ENCODE measurements at places on chromosomes 12 and 14.

DNA sequence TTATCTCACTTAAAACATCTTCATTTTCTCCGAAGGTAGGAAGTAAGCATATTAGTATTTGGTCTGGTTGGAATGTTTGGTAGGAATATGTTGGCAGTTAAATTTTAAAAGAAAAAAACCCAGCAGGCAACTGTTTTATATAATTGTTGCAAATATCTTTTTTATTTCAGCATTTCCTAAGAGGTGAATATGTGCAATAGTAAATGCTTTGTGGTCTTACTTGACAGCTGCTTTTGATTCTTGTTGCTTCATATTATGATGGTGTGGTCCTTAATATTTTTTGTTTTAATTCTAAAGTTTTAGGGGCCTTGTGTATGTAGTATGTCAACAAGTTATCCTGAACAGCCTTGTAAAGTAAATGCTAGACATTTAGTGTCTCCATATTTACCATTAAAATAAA lies 6.3 kb downstream of the TRAFD1 start:
- no peak for DNase-seq

DNA sequence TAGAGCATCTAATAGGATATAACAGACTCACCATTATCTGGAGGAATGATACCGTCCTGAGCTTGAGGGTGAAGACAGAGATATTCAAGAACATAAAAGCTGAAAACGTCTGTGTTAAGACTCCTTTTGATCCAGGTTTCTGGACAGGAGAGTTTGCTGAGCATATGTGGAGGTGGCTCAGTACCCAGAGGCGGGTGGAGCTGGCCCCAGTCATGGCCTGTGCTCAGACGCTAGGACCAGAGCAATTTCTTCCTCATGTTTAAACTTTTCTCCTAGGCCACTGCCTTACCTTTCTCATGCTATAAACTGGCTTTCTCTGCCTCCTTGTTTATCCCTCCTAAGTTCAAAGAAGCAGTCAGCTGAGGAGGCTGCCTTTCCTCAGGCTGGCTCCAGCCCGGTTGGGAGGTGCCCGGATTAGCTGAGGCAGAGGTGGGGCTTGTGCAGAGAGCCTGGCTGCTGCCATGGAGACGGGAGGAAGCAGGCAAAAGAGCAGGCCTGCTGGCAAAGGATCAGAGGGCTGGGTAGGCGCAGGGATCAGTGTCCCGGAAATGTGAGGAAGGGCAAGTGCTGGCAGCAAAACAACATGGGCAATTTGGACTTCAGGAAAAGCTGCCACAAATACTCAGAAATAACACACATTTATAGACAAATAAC lies 13.7 kb downstream of the COA8 start:
- DNase-seq: no peak

DNA sequence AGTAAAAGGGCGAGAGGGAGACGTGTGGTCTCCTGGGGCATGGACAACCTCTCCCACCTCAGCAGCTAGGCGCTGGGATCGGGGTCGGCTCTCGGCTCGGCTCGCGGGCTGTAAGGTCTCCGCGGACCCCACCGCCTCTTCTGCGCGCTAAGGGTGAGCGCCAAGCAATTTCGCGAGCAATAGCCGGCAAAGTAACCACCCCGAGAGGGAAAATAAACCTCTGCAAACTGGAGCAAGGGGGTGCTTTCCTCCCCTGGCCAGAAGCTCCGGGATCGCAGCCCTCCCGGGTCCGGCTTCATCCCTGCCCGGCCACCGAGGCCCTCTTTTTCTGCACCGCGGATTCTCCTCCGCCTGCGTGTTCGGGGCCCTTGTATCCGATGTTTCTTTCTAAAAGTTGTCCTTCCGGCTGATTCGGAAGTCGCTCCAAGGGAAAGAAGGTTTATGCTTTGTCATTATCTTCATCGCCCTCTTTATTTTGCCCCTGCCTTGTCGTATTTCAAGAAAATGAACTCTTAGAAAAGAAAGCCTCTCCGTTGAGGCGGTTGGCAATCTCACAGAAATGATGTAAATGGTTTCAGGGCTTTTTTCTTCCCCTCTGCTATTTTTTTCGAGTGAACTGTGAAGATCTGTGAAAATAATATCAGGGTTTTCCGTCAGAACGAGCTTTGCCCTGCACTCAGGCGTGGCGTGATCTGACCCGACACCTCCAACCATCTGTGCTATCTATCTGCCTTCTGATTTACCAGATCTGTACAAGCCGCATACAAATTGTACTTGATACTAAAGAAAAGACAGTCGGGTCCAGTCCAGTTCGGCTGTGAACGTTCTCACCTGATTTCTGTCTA lies 1.7 kb upstream of the SIX6 start:
- no peak for DNase-seq

DNA sequence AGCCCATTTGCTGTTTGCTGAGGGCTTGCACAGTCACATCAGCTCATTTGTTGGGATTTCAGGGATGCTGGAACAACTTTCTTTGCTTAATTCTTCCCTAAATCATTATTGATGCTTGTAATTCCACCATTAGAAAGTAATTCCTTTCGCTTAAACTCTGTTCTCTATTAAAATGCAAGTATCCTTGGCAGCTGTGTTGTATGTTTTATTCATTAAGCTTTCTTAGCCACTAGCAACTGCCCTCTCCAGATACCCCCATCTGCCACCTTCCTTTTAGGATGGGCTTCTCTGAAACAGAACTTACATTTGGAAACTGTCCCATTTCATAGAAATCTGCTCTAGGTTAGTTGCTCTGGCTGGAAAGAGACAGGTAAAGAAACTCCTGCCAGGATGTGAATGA lies 43.7 kb downstream of the ADCK1 start:
- no peak for DNase-seq

GRCh38 chr12:64237382-64237781 lies 15.3 kb upstream of the KICS2 start:
- no peak for DNase-seq

- DNase-seq: no peak
These were observed 341.0 kb downstream of the ZFP36L1 start for GRCh38 chr14:68451696-68452373.

GRCh38 chr12:131620520-131620919 lies 90.4 kb upstream of the SFSWAP start:
- no peak for DNase-seq

- DNase-seq: no peak
These were observed 35.4 kb downstream of the SLC38A1 start for GRCh38 chr12:46233423-46233822.

All from stimulated activated CD4-positive, alpha-beta T cell treated with anti-CD3 and anti-CD28 coated beads, TNF-alpha, amount 100 ng/mL, for 4 hours (primary cell).